ENCODE measurements at places on chromosomes 6 and 20. TPM values are rescaled to one million over a fixed set of nuclear protein-coding genes. Genes with fewer than 3 reads are reported as not detected.

- H3K4me3 ChIP-seq: no peak overlapping the region
- no peaks in the 10 kb centered on the region for H3K36me3 ChIP-seq
- H3K27ac ChIP-seq: no peak overlapping the region
- DNase-seq: no peak
- H3K27me3 ChIP-seq: no peaks in the 10 kb centered on the region
- H3K4me1 ChIP-seq: no peaks in the 10 kb centered on the region
These were observed 70.0 kb downstream of the LRRC1 start for GRCh38 chr6:53864781-53865180.

GRCh38 chr6:133701633-133702331, 187.1 kb upstream of the TCF21 start:
- H3K27ac ChIP-seq: no peak overlapping the region
- peaks cover 21% of the 10 kb centered on the region for H3K27me3 ChIP-seq
- DNase-seq: no peak
- no peaks in the 10 kb centered on the region for H3K36me3 ChIP-seq
- no peaks in the 10 kb centered on the region for H3K4me1 ChIP-seq

GRCh38 chr6:125197795-125198269, 44.3 kb downstream of the TPD52L1 start:
- peaks cover 21% of the 10 kb centered on the region for H3K27me3 ChIP-seq
- no peak for DNase-seq
- H3K27ac ChIP-seq: no peak overlapping the region

Gene DNAH8
- not detected for total RNA-seq

DNA sequence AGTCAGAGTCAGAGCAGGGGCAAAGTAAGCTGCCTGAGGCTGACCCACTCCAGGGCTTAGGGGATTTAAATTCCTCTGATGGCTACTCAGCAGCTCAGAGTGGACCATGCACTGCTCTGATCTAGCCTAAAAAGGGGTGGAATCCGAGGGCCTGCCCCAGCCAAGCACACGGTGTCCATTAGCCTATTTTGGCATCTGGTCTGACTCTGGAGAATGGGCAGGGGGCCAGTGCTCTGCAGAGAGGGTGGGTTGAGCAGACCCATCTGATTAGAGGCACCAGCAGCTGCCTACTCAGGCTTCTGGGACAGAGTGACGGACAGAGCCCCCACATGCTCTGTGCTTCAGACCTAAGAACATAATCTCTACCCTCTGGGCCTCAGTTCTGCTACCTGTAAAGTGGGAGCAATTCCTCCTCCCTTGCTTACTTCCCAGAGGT, 25.9 kb upstream of the TGM2 start:
- no peaks in the 10 kb centered on the region for H3K36me3 ChIP-seq
- peaks cover 14% of the 10 kb centered on the region for H3K27me3 ChIP-seq
- H3K27ac ChIP-seq: no peak overlapping the region
- no peaks in the 10 kb centered on the region for H3K4me1 ChIP-seq
- H3K4me3 ChIP-seq: no peak overlapping the region

Gene REPS1
- total RNA-seq: 70.1 TPM

DNA sequence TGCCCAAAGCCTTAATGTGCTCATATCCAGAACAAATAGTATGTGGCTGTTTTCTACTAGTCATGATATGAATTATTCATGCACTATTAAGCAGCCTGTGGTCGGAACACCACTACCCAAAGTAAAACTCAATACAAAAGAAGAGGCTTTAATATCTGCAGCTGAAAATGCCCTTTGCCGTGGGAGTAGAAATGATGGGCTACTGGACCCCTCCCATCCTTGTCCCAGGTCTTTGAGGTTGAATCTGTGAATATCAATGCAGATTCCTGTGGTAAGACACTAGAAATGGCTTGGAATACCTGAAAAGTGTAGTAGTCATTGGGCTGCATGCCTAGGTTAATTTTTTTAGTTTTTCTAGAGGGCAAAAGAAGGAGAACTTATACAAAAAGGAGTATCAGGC, 303.7 kb downstream of the TBC1D7 start:
- H3K27me3 ChIP-seq: peaks cover 14% of the 10 kb centered on the region
- H3K4me1 ChIP-seq: no peaks in the 10 kb centered on the region
- H3K27ac ChIP-seq: no peak overlapping the region
- H3K4me3 ChIP-seq: no peak overlapping the region

DNA sequence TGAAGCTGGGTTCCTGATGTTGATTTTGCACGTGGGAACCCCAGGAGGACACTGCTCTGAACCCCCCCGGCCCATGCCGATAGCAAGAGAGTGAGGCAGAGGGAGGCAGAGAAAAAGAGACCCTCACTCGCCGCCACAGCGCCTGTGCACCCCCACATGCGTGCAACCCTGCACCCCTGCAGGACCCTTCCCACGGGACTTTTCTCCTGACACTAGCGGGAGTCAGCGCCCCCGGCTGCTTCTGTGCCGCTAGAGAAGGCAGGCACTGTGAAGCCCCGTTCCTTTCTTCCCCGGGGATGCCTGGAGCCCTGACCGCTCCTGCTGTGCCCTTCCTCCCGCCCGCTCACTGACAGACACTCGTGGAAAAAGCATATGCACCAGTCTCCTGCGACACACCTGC, 67.4 kb downstream of the GMPR start:
- H3K4me1 ChIP-seq: peaks cover 7% of the 10 kb centered on the region
- H3K27ac ChIP-seq: no peak overlapping the region
- H3K36me3 ChIP-seq: peaks cover 34% of the 10 kb centered on the region
- no peaks in the 10 kb centered on the region for H3K27me3 ChIP-seq
- DNase-seq: no peak

- no peaks in the 10 kb centered on the region for H3K27me3 ChIP-seq
- peak overlapping the region; percentile 90 for H3K27ac ChIP-seq
- H3K36me3 ChIP-seq: peaks cover 23% of the 10 kb centered on the region
These were observed 16.0 kb downstream of the HECA start for GRCh38 chr6:139150920-139151319.

Gene CENPW
- 42.7 TPM for total RNA-seq

GRCh38 chr6:114588726-114589125, 245.9 kb upstream of the HS3ST5 start:
- no peak for DNase-seq
- H3K36me3 ChIP-seq: no peaks in the 10 kb centered on the region
- H3K4me1 ChIP-seq: no peaks in the 10 kb centered on the region
- no peaks in the 10 kb centered on the region for H3K27me3 ChIP-seq

GRCh38 chr6:161210857-161211256, 63.0 kb downstream of the AGPAT4 start:
- no peak overlapping the region for H3K4me3 ChIP-seq
- no peak for DNase-seq

DNA sequence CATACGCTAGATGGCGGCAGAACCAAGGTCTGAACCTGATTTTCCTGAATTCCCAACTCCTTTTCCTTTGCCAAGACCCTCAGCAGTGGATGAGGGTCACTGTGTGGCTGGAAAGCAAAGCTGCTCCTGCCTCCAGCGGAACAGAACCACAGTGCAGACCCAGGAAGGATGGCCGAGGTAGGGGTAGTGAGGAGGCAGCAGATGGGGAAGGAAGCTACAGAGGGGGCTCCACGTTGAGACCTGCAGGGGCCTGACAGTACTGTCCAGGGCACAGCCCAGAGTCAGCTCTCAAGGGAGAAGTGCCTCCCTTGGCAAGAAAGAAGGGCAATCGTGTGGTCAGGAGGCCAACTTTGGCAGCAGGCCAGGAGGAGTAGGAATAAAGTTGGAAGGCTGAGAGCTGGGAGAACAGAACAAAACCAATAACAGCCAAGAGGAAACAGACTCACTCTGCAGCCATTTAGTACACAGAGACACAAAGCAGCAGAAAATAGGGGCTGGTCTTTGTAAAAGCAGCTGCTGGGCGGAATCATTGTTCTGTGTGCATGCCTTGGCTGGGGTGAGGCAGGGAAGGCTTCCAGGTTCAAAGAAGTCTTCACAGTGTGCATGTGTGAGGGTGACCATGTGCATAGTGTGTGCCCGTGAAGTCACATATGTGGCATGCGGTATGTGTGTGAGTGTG, 3.1 kb downstream of the GABRR2 start:
- H3K4me1 ChIP-seq: peaks cover 4% of the 10 kb centered on the region
- no peak for DNase-seq
- no peak overlapping the region for H3K27ac ChIP-seq

GRCh38 chr6:28863604-28864325, 60.0 kb downstream of the TRIM27 start:
- DNase-seq: peak; percentile 96
- H3K4me1 ChIP-seq: peaks cover 33% of the 10 kb centered on the region
- peaks cover 3% of the 10 kb centered on the region for H3K36me3 ChIP-seq

Gene TMEM244
- total RNA-seq: not detected

DNA sequence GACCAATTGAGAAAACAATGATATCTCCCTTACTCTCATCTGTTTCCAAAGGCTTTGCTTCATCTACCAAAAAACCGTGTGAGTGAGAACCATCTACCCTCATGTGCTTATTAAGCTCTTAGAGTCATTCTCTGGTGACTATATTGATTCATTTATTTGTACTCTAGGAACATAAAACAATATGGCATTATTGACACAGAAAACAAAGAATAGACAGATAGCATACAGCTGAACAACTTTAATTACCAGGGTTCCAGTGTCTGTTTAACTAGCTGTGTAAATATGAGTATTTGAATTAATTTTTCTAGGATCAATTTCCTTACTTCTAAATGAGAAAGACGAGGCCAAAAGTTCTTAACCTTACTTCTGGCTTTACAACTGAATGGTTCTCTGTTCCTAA, 31.3 kb upstream of the HEY2 start:
- no peaks in the 10 kb centered on the region for H3K4me1 ChIP-seq
- no peaks in the 10 kb centered on the region for H3K36me3 ChIP-seq
- peaks cover 16% of the 10 kb centered on the region for H3K27me3 ChIP-seq
- DNase-seq: no peak

DNA sequence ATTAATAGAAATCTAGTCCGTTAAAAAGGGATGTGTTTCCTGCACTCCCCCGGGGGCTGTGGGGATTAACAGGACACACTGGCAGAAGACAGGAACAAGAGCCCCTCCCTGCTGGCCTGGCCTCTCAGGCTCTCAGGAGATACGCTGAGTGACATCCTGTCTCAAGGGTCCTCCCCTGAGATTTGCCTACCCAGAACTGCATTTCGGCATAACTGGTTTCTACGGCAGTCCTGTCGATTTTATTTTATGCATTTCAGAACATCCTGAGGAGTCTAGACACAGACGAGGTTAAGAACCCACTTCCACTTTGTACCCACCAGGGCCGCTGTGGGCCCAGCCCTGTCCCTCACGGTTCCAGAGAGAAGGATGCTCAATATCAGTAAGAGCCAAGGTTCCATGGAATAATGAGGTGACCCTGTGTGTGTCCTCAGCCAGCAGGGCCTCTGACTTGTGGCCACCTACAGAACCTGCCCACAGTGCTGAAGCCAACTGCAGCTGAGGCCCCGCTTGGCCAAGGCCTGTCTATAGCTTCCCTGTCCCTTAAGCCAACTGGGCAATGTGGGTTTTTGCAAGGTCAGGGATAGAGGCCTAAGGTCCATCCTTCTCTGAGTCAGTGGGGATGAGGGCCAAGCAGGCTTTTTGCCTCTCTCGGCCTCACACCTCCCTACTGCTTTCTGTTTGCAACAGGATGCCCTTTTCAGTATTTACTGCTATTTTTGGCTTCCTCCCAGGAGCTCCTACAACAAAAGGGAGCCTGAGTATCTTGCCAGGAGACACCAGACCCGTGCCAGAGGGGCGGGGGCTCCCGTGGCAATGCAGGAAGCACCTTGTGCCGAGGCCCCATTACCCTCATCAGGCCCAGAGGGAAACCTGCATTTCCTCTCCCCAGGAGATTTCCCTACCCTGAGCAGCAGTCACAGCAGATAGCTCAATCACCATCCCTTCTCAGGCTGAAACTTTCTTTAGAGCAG, 14.7 kb downstream of the UQCC2 start:
- H3K27ac ChIP-seq: peak overlapping the region; percentile 87
- H3K4me1 ChIP-seq: peaks cover 62% of the 10 kb centered on the region
- H3K4me3 ChIP-seq: peak overlapping the region; percentile 72
- no peaks in the 10 kb centered on the region for H3K27me3 ChIP-seq
- H3K36me3 ChIP-seq: peaks cover 54% of the 10 kb centered on the region

Gene TCF15
- total RNA-seq: 0.12 TPM

DNA sequence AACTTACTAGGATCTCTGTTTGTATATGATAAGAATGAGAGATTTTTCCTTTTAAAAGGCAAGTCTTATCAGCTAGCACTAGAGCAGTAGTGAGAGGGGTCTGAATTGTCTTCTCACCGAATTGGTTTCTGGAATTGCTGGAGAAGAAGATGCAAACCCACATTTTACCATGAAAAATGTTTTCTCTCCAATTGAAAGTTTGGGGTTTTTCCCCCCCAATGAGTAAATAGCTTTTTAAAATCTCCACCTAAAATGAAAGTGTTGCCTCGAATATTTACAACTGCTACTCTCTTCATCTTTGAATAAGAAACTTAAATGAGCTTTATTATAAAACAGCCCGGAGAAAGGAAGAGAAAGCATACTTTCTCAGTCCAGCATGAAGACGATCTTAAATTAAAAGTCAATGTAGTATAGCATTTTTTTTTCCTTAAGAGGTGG, 1.8 kb downstream of the TCF21 start:
- no peaks in the 10 kb centered on the region for H3K36me3 ChIP-seq
- no peak for DNase-seq
- peaks cover 28% of the 10 kb centered on the region for H3K4me1 ChIP-seq
- H3K4me3 ChIP-seq: peak overlapping the region; percentile 76
- no peak overlapping the region for H3K27ac ChIP-seq
- H3K27me3 ChIP-seq: peaks cover 91% of the 10 kb centered on the region

DNA sequence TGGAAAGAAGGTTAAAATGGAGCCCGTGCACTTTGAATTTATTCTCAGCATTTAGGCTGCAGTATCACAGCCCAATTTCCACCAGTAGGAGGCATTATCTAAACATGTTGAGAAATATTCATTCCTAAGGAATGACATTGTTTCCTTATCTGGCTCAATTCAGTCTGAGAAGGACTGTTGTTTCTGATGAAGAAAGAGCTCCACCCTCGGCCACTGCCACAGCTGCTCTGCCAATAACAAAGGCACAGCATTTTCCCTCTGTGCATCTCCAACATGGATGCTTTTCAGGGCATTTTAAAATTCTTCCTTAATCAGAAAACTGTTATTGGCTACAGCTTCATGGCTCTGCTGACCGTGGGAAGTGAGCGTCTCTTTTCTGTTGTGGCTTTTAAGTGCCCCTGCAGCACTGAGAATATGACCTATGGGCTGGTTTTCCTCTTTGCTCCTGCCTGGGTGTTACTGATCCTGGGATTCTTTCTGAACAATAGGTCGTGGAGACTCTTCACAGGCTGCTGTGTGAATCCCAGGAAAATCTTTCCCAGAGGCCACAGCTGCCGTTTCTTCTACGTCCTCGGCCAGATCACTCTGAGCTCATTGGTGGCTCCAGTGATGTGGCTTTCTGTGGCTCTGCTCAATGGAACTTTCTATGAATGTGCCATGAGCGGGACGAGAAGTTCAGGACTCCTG, at the start of gene CALHM5:
Gene CALHM5, plus strand, starts transcription at position 216 of the 687 bp plus-strand sequence. Its CDS starts 58 bp downstream, at position 274.
- H3K4me1 ChIP-seq: no peaks in the 10 kb centered on the region
- peaks cover 38% of the 10 kb centered on the region for H3K27me3 ChIP-seq
- H3K4me3 ChIP-seq: no peak within 1 kb of the TSS
- no peaks in the 10 kb centered on the region for H3K36me3 ChIP-seq

GRCh38 chr6:151014404-151015100, 149.1 kb downstream of the MTHFD1L start:
- peaks cover 34% of the 10 kb centered on the region for H3K36me3 ChIP-seq
- no peaks in the 10 kb centered on the region for H3K27me3 ChIP-seq
- DNase-seq: peak; percentile 87
- no peak overlapping the region for H3K27ac ChIP-seq
- H3K4me3 ChIP-seq: no peak overlapping the region

Gene EFHC1
- total RNA-seq: 1.7 TPM

- H3K4me3 ChIP-seq: no peak overlapping the region
- DNase-seq: no peak
- no peaks in the 10 kb centered on the region for H3K4me1 ChIP-seq
These were observed 11.6 kb upstream of the F13A1 start for GRCh38 chr6:6331946-6332601.

Gene SOBP
- total RNA-seq: 0.09 TPM

Gene DYNLT2
- 2.1 TPM for total RNA-seq

GRCh38 chr20:51826372-51826771, 24.1 kb upstream of the SALL4 start:
- H3K36me3 ChIP-seq: no peaks in the 10 kb centered on the region
- no peaks in the 10 kb centered on the region for H3K27me3 ChIP-seq
- H3K4me3 ChIP-seq: no peak overlapping the region
- H3K4me1 ChIP-seq: no peaks in the 10 kb centered on the region
- no peak for DNase-seq

Measured in activated CD4-positive, alpha-beta T cell treated with anti-CD3 and anti-CD28 coated beads, Interleukin-2, amount 10 ng/mL, durations not matched to agents 24 days and 14 days (primary cell).